ENCODE measurements at places on chromosomes 13 and 19.

- DNase-seq: no peak
These were observed 1015.0 kb downstream of the SLITRK1 start for GRCh38 chr13:82867284-82867683.

GRCh38 chr13:45833663-45834375, 17.7 kb downstream of the SIAH3 start:
- no peak for DNase-seq

GRCh38 chr13:39655041-39655568, 357 bp upstream of the COG6 start:
- no peak for DNase-seq

- no peak for DNase-seq
These were observed 57.0 kb upstream of the RAP2A start for GRCh38 chr13:97376981-97377380.

DNA sequence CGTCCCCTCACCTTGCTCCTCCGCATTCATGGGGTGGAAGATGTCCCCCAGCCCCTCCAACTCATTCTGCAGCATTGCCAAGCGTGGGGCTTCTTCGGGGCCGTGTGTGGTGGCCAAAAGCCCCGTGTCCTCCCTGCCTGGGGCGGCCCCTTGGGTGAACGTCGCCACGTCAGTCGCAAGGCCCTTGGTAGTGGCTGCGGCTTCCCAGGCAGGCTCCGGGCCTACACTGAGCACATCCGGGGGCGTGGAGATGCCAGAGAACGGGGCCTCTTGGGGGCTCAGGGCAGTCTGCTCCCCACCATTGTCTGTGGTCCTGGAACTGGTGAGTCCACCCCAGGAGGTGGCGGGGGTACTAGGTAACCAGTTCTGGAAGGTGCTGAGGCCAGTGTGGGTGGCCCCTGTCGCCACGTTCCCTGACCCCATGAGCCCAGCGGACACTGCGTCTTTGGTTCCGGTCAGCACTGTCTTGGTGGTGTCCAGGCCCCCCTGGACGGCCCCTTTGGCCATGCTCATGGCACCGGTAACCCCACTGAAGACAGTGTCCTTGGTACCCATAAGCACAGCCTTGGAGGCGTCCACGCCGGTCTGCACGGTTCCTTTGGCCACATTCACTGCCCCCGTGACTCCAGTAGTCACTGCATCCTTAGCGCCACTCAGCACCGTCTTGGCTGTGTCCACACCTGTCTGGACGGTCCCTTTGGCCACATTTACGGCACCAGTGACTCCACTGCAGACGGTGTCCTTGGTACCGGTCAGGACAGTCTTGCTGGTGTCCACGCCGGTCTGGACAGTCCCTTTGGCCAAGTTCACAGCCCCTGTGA, 7.6 kb downstream of the PLIN4 start:
- DNase-seq: no peak

DNA sequence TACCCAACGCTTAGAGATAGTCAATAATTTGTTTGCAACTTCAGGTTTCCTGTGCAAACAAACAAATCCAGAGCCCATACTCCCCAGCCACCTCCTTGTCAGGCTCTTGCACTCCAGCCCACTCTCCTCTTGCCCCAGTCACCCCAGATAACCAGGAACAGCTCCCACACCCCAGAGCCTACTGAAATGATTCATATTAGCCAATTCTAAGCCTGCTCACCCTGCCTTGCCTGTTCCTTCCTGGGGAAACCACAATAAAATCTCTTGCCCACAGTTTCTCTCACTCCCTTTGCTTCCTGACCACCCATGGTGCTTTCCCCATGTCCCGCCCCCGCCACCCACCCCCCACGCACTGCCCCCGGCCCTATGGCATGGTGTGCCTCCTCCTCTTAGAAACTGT, 3.8 kb upstream of the ACTL9 start:
- no peak for DNase-seq

DNA sequence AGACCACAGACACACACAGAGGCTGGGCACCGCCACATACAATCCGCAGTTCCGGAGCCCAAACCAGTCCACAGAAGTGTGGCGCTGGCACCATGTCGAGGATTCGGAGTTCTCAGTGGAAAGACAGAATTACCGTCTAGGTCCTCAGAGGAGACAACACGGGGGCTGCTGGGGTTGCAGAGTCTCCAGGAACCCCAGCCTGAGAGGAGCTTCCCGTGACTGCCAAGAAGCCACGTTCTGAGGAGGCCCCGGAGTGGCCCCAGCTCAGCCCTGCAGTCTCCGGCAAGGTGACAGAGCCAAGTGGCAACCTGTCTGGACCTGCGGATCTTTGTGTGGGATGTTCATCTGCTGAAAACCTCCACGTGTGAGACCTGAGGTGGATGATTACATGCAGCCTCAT, 7.3 kb upstream of the ADPRHL1 start:
- no peak for DNase-seq

GRCh38 chr13:110636701-110637201, 21.4 kb downstream of the NAXD start:
- no peak for DNase-seq

All from stimulated activated naive B cell treated with anti-CD40 and anti-IgM and Interleukin-4, amounts not matched to agents 10 μg/mL and 1 μg/mL and 100 μg/mL, for 72 hours (primary cell).